ENCODE measurements at places on chromosomes 1 and 21.

DNA sequence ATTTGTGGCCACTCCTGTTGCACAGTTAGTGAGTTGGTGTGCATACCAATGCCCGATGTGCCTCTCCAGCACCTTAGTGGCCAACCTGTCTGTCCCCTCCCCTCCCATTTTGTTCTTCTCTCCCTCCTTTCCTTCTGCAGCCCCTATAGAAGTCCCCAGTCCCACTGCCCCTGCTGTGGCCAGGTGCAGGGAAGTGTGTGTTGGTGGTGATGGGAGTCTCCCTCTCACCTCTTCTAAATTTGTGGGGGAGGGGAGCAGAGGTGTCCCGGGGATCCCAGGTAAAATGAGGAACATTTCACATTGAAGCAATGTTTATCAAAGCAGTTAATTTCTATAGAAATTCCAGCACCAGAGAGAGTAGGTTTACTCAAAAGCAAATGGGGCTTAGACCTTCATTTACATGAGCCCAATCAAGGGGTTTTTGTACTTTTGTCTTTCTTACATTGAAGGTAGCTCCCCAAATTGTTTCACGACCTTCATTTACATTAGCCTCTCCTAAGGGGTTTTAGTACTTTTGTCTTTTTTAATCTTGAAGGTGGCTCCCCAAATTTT lies 3.0 kb upstream of the C1orf21 start:
- no peak for DNase-seq

GRCh38 chr1:4743978-4744750 lies 89.8 kb downstream of the AJAP1 start:
- no peak for DNase-seq

DNA sequence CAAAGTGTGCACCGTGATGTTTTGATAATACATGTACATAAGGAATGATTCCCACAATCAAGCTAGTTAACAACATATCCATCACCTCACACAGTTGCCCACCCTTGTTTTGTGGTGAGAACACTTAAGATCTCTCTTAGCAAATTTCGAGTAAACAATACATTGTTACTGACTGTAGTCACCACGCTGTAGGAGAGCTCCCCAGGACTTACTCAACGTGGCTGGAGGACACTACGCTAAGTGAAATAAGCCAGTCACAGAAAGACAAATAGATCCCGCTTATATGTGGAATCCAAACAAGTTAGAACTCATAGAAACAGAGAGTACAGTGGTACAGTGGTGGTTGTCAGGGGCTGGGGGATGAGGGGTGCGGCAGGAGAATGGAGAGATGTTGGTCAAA lies 24.8 kb downstream of the GPR137B start:
- no peak for DNase-seq

DNA sequence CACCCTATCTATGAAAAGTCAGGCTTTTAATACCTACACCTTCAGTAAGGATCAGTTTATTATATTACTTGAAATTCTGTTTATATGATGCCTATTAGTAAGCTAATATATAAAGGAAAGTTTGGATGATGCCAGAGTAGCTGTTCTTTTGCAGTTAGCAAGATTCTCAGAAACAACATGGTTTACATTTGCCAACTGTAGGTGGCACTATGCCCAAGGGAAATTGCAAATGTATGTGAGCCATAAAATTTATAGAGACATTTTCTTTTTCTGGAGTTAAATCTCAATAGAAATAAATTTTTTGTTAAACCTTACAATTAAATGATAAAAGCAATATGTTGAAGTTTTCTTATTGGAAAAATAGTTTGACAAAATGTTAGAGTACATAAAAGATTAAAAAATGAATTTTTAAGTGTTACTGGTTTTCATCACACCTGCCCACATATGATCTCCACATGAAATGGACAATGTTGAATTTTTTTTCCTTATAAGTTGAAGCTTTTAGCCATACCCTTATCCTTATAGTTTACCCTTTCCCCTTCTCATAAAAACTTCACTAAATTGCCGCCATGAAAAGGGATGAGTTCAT lies 32.1 kb upstream of the EPHX4 start:
- peak; percentile 36 for DNase-seq

GRCh38 chr1:36352125-36352909 lies 28.9 kb upstream of the EVA1B start:
- DNase-seq: no peak

DNA sequence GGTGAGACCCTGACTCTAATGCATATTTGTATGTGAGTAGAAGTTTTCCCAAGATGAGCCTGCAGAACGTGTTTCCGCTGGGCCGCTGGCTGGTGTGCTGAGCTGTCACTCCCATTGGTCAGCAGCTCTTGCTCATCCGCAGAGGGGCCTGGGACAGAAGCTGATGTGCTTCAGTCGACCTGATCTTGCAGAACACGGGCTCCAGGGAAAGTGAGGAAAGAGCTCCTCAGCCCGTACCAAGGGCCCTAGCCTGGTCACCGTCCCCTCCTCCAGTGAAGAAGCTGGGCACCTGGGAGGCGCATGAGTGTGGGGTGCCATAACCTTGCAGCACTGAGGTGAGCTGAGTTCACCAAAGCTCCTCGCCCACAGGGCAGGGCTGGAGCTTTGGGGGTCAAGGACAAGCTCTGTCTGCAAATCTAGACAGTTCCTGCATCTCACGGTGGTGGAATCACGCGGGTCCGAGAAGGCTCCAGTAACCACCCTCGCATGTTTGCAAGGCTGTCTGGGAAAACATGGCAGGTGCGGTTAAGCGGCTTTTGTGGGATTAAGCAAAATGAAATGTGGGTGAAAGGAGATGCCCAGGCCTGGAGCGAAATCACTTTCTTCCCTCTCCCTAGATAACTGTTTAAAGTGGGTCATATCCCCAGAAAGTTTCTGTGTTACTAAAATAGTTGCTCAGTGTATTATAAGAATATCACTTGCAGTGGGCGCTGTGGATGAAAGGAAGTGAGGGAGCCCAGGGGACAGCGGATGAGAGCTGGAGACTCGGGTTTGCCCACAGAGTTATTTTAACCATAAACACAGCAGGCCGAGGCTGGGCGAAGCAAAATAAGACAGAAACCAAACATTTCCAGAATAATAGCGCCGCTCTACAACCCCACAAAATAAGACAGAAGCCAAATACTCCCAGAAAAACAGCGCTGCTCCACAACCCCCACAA lies 33.1 kb upstream of the LRRC3 start:
- DNase-seq: no peak

- peak; percentile 72 for DNase-seq
Measured at GRCh38 chr1:14924455-14925331, 228.9 kb upstream of the TMEM51 start.

- no peak for DNase-seq
Measured at GRCh38 chr1:33460144-33460543, 12.3 kb upstream of the ZSCAN20 start.

GRCh38 chr1:157289424-157290105 lies 151.4 kb upstream of the ETV3 start:
- no peak for DNase-seq

DNA sequence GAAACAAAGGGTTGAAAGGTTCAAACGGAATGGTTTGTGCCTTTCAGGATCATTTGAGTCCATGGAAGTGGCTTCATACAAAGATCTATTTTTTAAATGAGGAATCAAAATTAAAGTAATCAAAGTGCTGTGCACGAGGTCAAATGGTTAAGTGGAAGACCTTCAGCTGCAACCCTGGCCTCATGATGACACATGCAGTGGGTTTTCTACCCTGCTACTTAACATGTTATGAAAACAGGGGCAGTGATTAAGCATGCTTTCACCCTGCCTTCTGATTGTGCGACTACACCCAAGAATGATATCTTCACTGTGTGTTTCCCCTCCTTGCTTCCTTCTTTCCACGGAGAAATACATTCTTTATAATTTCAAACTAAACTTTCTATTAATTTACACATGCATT lies 604.2 kb downstream of the LRRIQ3 start:
- no peak for DNase-seq

- no peak for DNase-seq
Measured at GRCh38 chr21:41772351-41773080, 5.7 kb upstream of the RIPK4 start.

DNA sequence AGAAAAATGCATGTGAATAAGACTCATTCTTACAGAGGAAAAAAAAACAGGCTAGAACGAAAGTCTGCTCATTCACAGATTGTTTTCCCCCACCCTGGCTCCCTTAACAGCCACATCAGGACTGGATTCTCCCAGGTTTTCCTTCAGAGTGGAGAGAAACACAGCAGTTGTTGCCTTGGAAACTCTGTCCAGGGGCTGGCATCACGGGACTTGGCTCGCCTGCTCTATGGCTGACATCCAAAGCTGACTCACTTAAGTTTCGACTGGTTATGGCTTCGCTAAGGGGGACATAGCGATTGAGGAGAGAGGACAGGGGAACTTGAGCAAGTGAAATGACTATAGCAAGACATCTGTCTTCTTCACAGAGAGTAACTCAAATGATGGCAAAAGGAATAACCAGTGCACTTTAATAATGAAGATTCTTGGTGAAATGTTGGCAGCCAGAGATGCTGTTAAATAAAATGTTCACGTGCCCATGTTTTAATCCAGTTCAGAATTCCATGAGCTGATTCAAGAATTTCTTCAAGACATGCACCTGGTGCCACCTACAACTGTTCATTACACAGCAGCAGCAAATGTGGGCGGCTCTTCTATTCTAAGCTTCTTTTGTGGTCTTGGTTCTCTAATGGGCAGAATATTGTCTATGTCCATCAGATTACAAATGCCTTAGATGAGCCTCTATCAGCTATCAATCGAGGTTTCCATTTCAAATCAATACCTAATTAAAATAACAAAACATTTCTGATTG lies 21.8 kb downstream of the MIS18A start:
- peak; percentile 95 for DNase-seq

All from AG08395 (cell line).